CD8-positive, alpha-beta memory T cell (primary cell): ENCODE measurements at places on chromosomes 5 and 9. TPM values are rescaled to one million over a fixed set of nuclear protein-coding genes. Genes with fewer than 3 reads are reported as not detected.

GRCh38 chr5:10678244-10678643 lies 82.8 kb downstream of the DAP start:
- DNase-seq: no peak

DNA sequence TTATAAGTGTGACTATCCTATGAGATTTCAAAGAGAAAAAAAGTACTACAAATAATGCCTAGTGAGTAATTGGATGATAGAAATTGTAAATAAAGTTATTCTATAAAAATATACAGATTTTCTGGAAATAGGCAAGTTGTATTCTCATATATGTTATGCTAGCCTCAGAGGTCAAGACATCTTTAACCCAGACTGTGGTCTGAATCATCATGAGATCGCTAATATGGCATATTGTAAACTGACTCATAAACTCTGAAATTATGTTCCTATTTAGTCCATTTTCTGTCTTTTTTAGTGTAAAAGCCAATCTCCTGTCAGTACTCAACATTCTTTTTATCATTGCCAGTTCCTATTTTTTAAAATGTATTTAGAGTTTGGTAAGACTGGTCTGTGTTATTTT lies 14.2 kb downstream of the LOX start:
- DNase-seq: no peak

DNA sequence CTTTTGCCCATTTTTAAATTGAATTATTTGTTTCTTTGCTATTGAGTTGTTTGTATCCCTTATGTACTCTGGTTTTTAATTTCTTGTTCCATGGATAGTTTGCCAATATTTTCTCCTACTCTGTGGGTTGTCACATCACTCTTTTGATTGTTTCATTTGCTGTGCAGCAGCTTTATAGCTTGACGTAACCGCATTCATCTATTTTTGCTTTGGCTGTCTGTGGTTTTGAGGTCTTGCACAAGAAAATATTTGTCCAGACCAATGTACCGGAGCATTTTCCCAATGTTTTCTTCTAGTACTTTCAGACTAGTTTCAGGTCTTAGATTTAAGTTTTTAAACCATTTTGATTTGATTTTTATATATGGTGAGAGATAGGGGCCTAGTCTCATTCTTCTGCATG lies 36.2 kb upstream of the ZNF366 start:
- DNase-seq: no peak

The BNC2 gene
- polyA plus RNA-seq: not detected

The C9orf50 gene
- polyA plus RNA-seq: not detected
